ENCODE measurements at places on chromosomes 2 and 18. TPM values are rescaled to one million over a fixed set of nuclear protein-coding genes. Genes with fewer than 3 reads are reported as not detected.

DNA sequence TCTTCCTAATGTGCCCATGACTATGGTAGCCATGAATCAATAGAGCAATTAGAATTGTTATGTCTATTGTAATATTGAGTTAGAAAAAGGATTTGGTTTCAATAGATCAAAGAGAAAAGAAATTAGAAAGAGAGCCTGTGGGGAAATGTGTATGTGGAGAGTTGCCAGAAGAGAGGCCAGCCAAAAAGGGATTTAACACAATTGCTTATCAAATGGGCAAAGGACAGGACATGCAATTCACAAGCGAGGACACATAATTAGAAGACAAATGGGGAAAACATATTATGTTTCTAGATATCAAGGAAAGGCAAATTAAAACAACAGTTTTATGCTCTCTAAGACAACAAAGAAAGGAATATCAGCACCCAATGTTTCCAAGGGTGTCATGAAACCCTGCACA is 403.2 kb upstream of the KLHL29 start:
- no peak for DNase-seq
- no peaks in the 10 kb centered on the region for H3K4me1 ChIP-seq
- H3K4me3 ChIP-seq: no peak overlapping the region

GRCh38 chr2:203209538-203209937 is 29.3 kb upstream of the CYP20A1 start:
- no peak for DNase-seq
- peaks cover 19% of the 10 kb centered on the region for H3K36me3 ChIP-seq
- H3K4me1 ChIP-seq: no peaks in the 10 kb centered on the region
- H3K4me3 ChIP-seq: no peak overlapping the region
- no peaks in the 10 kb centered on the region for H3K27me3 ChIP-seq

DNA sequence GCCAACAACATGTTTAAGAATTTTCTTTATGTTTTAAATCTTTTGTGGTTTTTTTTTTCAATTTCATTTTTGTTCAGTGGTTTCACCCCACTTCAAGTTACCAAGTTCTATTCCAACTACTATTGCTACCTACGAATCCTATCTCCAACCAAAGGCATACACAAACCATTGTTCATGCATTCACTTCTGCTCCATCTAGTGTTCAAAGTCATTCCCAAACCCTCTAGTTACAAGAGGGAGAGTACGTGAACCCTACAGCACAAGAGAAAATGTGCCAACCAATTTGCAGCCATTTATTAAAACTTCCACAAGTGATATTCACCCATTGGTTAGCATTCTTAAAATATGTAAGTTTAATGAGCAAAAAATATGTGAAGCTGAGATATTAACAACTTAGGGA is 295.1 kb upstream of the KYNU start:
- no peak overlapping the region for H3K27ac ChIP-seq
- H3K4me1 ChIP-seq: no peaks in the 10 kb centered on the region
- DNase-seq: no peak
- H3K4me3 ChIP-seq: no peak overlapping the region
- H3K36me3 ChIP-seq: no peaks in the 10 kb centered on the region

GRCh38 chr18:22816266-22817176 is 116.6 kb upstream of the RBBP8 start:
- no peaks in the 10 kb centered on the region for H3K27me3 ChIP-seq
- H3K4me1 ChIP-seq: no peaks in the 10 kb centered on the region
- H3K27ac ChIP-seq: no peak overlapping the region
- no peak for DNase-seq
- H3K4me3 ChIP-seq: no peak overlapping the region

DNA sequence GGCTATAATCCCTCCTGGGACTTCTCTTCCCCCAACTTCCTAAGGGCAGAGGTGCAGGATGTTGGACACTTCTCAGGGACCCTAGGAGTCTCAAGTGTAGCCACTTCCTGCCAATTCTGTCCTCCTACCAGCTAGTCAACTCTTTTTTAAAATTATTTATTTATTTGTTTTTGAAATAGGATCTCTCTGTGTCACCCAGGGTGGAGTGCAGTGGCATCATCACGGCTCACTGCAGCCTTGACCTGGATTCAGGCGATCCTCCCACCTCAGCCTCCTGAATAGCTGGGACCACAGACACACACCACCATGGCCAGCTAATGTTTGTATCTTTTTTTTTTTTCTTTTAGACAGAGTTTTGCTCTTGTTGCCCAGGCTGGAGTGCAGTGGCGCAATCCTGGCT is 11.5 kb downstream of the SFTPB start:
- no peaks in the 10 kb centered on the region for H3K4me1 ChIP-seq
- DNase-seq: no peak
- H3K27ac ChIP-seq: no peak overlapping the region
- no peak overlapping the region for H3K4me3 ChIP-seq

- no peak overlapping the region for H3K27ac ChIP-seq
- no peaks in the 10 kb centered on the region for H3K4me1 ChIP-seq
- no peak for DNase-seq
- no peaks in the 10 kb centered on the region for H3K36me3 ChIP-seq
Measured at GRCh38 chr18:74073957-74074667, 73.5 kb downstream of the FBXO15 start.

GRCh38 chr18:7332452-7332851 is 101.6 kb downstream of the LRRC30 start:
- no peaks in the 10 kb centered on the region for H3K4me1 ChIP-seq
- no peaks in the 10 kb centered on the region for H3K27me3 ChIP-seq
- H3K36me3 ChIP-seq: no peaks in the 10 kb centered on the region
- H3K4me3 ChIP-seq: no peak overlapping the region
- DNase-seq: no peak
- no peak overlapping the region for H3K27ac ChIP-seq

Gene PLA2R1
- 0.83 TPM for total RNA-seq

- no peak overlapping the region for H3K4me3 ChIP-seq
- no peak overlapping the region for H3K27ac ChIP-seq
- DNase-seq: peak; percentile 72
- H3K27me3 ChIP-seq: no peaks in the 10 kb centered on the region
- no peaks in the 10 kb centered on the region for H3K4me1 ChIP-seq
Measured at GRCh38 chr2:59584958-59585357, 968.5 kb downstream of the BCL11A start.

DNA sequence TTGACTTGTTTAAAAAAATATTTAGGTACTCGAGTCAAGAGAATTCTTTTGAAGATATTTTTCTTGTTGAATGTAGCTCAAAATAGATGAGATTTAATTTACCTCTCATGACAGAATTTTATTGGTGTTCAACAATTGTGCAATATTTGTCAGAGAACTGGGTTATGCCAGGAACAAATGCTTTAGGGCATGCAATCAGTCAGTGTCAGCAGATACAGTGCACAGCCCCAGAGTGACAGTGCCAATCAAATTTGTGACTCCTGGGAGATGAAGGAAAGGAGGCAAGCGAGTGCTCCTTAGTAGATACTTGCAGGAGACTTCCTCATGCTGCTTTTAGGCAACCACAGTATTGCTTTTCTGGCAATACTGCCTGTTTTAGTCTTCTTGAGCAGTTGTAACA is 81.2 kb upstream of the DSEL start:
- H3K27me3 ChIP-seq: no peaks in the 10 kb centered on the region
- H3K4me1 ChIP-seq: no peaks in the 10 kb centered on the region
- peaks cover 18% of the 10 kb centered on the region for H3K36me3 ChIP-seq
- no peak overlapping the region for H3K27ac ChIP-seq

GRCh38 chr2:157488877-157489276 is 45.0 kb upstream of the CYTIP start:
- no peaks in the 10 kb centered on the region for H3K36me3 ChIP-seq
- no peak overlapping the region for H3K4me3 ChIP-seq
- no peaks in the 10 kb centered on the region for H3K27me3 ChIP-seq

DNA sequence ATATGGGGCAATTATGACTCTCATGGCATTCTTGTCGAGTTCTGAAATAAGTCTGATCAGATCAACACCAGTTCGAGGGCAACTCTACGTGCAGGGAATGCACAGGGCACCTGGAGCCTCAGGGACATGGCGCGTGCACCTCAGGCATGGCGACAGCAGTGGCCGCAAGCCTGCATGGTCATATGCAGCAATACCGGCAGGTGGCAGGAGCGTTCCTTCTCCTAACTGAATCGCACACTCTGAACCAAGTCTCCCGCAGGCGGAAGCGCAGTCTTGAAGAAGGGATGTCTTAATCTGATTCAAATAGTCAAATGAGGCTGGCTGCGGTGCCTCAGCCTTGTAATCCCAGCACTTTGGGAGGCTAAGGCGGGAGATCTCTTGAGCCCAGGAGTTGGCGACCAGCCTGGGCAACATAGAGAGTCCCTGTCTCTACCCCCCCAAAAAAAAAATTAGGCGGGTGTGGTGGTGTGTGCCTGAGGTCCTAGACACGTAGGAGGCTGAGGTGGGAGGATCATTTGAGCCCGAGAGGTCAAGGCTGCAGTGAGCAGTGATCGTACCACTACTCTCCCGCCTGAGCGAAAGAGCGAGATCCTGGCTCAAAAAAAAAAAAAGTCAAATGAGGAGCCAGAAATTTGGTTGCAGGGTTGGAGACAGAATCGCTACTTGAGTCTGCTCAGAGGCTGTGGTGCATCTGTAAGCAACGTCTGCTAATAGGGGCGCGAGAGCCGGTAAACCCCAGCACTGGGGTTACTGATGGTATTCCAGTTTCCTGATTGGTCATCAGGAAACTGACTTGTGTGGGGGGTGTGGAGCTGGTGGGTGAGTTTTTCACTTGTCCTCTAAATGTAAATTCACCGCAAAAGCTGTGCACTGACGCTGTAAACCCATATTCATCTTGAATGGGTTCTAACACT is 28.8 kb downstream of the FHL2 start:
- H3K4me1 ChIP-seq: no peaks in the 10 kb centered on the region
- H3K27me3 ChIP-seq: no peaks in the 10 kb centered on the region
- H3K36me3 ChIP-seq: peaks cover 54% of the 10 kb centered on the region
- no peak overlapping the region for H3K27ac ChIP-seq

DNA sequence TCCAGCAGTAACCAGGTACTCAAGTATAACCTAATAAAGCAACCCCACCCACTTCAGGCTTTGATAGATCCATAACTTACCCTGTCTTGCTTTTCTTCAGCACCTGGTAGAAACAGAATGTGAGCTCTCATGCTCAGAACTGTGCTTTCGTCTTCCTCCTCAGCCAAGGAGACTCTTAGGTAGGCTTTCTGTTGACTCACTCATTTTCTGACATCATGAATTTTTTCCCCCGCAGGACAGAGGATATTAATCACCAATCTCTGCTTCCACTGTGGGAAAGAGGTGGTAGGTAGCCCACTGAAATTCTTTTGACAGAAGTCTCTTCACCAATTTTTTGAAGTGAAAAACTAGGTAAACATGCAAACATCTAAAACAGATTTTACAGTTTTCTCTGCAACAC is 241.2 kb upstream of the KCNJ3 start:
- H3K4me3 ChIP-seq: no peak overlapping the region
- no peak for DNase-seq
- H3K4me1 ChIP-seq: no peaks in the 10 kb centered on the region
- no peaks in the 10 kb centered on the region for H3K27me3 ChIP-seq
- H3K27ac ChIP-seq: no peak overlapping the region

- H3K4me3 ChIP-seq: peak overlapping the region; percentile 85
- H3K4me1 ChIP-seq: 0 out of 2 replicates have a peak, but pooled peaks cover 3% of the 10 kb centered on the region
- no peaks in the 10 kb centered on the region for H3K27me3 ChIP-seq
- no peak overlapping the region for H3K27ac ChIP-seq
Measured at GRCh38 chr2:218218268-218219185, 1.5 kb downstream of the ARPC2 start.

DNA sequence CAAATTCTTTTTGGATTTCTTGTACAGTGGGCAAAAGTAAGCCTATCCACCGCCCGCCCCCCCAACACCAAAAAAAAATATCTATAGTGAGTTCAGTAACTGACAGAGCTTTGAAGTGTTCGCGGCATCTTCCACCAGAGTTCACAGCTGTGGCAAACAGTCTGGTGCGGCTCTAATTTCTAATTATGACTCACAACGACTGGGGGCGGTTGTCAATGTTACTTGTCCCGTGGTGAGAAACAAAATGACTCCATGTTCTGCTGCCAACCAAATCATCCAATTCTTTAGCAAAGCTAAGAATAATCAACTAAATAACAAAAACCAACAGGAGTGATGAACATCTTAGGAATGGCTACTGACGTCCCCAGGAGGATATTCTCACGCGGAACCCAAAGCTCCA is 392.5 kb upstream of the SALL3 start:
- H3K4me3 ChIP-seq: no peak overlapping the region
- no peaks in the 10 kb centered on the region for H3K27me3 ChIP-seq
- no peak for DNase-seq
- H3K4me1 ChIP-seq: peaks cover 2% of the 10 kb centered on the region
- peaks cover 3% of the 10 kb centered on the region for H3K36me3 ChIP-seq

GRCh38 chr2:229335330-229335729 is 64.2 kb upstream of the PID1 start:
- H3K36me3 ChIP-seq: no peaks in the 10 kb centered on the region
- H3K27ac ChIP-seq: no peak overlapping the region
- no peak overlapping the region for H3K4me3 ChIP-seq
- no peak for DNase-seq
- no peaks in the 10 kb centered on the region for H3K27me3 ChIP-seq
- H3K4me1 ChIP-seq: no peaks in the 10 kb centered on the region

GRCh38 chr2:222309361-222309760 is 10.6 kb upstream of the PAX3 start:
- no peaks in the 10 kb centered on the region for H3K36me3 ChIP-seq
- DNase-seq: no peak
- H3K27ac ChIP-seq: no peak overlapping the region
- H3K27me3 ChIP-seq: peaks cover 98% of the 10 kb centered on the region
- H3K4me3 ChIP-seq: peak overlapping the region; percentile 42

- peak; percentile 78 for DNase-seq
- no peaks in the 10 kb centered on the region for H3K4me1 ChIP-seq
- peaks cover 2% of the 10 kb centered on the region for H3K36me3 ChIP-seq
- H3K27ac ChIP-seq: no peak overlapping the region
- peak overlapping the region; percentile 72 for H3K4me3 ChIP-seq
Measured at GRCh38 chr18:22346953-22347605, 70.6 kb downstream of the CTAGE1 start.

GRCh38 chr2:183123117-183123958 is 905 bp upstream of the NUP35 start:
- peak overlapping the region; percentile 98 for H3K4me3 ChIP-seq
- H3K36me3 ChIP-seq: peaks cover 2% of the 10 kb centered on the region
- no peaks in the 10 kb centered on the region for H3K4me1 ChIP-seq
- no peak for DNase-seq

GRCh38 chr2:190379249-190379964 is 28.7 kb upstream of the MFSD6 start:
- no peak for DNase-seq
- no peaks in the 10 kb centered on the region for H3K36me3 ChIP-seq
- no peaks in the 10 kb centered on the region for H3K4me1 ChIP-seq
- no peak overlapping the region for H3K27ac ChIP-seq
- H3K27me3 ChIP-seq: no peaks in the 10 kb centered on the region
- no peak overlapping the region for H3K4me3 ChIP-seq

DNA sequence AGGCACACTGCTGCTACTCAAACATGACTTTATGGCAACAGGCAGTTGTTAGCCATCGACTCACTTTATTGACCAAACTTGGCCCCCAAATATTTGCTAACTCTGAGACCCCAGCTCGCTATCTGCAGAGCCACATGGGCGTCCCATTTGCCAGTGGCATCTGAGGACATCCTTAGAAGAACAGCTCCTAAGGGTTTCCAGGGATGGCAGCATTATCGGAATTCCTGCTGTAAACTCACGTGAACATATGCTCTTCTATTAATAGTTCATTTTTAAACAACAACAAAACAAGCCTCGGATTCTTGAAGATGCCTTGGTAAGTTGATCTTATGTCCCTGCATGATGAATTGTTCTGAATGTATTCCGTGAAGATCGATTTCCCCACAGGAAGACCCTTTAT is 181.0 kb downstream of the LDLRAD4 start:
- no peak for DNase-seq
- no peaks in the 10 kb centered on the region for H3K4me1 ChIP-seq
- H3K36me3 ChIP-seq: no peaks in the 10 kb centered on the region
- H3K27ac ChIP-seq: no peak overlapping the region

Gene LTBP1
- total RNA-seq: 28.5 TPM

Gene HOXD12
- total RNA-seq: not detected
